ENCODE measurements at places on chromosomes 16 and 17.

DNA sequence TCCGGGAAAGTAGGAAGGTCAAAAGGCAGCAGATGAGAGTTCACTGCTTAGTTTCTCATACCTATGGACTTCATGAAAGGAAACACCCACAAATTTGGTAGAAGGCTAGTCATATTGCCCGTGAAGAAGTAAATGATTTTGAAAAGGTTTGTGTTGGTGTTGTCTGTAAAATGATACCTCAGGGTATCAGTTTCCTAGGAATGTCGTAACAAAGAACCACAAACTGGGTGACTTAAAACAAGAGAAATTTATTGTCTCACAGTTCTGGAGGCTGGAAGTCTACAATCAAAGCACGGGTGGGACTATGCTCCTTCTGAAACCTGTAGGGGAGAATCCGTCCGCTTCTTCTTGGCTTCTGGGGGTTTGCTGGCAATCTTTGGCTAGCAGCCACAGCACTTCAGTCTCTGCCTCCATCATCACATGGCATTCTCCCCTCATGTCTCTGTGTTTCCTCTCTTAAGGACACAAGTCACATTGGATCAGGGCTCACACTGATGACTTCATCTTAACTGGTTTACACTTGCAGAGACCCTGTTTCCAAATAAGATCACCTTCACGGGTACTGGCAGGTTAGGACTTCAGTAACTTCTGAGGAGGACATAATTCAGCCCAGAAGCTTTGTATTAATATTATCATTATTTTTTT, 2.0 kb upstream of the NAE1 start:
- DNase-seq: no peak

DNA sequence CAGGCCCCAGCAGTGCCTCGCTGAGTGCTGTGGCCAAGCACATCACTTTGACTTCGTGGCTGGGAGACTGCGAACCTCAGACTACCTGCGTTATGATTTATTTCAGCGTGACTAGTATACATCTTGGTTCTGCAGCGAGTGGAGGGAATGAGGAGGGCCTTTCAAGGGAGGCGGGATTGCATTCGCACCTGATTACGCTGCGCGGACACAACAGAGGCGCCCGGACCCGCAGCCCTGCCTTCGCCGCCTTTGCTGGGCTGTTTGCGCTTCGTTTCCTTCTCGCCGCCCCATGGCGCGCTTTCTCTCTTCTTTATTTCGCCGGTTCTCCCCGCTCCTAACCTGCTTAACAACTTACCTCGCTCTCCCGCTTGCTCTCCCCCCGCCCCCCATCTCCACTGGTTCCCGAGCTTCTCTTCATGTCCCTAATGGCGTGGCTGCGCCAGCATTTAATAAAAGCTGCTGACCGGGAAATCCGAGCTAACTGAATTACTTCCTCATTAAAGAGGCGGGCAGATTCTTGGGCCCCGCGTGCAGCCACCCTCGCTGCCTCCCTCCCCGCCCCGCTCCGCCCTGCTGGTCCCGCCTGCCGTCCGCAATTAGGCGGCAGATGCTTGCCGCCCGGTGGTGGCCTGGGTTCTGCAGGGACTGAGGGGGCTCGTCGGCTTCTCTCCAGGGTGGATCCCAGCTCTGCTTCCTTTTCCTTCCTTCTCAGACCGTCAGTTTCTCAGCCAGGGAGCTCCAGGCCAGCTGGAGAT, 257.6 kb upstream of the SDK2 start:
- no peak for DNase-seq

DNA sequence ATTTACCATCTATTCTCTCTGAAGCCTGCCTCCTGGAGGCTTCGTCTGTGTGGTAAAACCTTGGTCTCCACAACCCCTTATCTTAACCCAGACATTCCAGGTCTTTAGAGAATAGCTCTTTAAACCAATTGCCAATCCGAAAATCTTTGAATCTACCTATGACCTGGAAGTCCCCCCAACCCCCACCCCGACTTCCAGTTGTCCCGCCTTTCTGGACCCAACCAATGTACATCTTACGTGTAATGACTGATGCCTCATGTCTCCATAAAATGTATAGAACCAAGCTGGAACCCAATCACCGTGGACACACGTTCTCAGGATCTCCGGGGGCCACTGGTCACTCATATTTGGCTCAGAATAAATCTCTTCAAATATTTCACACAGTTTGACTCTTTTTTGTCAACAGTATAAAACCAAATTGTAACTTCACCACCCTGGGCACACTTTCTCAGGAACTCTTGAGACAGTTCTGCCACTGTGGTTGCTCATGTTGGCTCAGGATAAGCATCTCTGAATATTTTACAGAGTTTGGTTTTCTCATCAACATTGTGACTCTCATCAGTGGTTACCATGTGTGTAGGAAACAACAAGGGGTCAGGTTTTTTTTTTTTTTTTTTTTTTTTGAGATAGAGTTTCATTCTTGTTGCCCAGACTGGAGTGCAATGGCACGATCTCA, 18.1 kb upstream of the DNAH17 start:
- DNase-seq: no peak

DNA sequence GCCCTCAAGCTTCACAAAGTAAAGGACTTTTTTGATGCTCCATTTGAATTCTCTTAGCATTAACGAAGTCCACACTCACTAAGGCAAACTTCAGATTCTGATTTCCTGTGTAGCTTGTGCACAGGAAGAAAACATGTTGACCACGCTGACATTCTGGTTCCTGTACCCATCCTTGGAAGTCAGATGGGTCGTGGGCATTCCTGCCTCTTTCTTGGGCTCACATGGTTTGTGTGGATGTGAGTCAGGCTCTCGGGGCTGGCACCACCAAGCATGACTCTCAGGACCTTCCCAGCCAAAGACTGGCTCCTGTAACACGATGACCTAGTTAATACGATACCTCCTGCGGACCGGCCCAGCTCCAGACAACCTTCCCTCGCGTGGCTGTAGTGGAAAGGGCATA, 32.8 kb downstream of the ARSG start:
- DNase-seq: no peak

GRCh38 chr16:11157143-11157542, 98.9 kb downstream of the SOCS1 start:
- DNase-seq: no peak

DNA sequence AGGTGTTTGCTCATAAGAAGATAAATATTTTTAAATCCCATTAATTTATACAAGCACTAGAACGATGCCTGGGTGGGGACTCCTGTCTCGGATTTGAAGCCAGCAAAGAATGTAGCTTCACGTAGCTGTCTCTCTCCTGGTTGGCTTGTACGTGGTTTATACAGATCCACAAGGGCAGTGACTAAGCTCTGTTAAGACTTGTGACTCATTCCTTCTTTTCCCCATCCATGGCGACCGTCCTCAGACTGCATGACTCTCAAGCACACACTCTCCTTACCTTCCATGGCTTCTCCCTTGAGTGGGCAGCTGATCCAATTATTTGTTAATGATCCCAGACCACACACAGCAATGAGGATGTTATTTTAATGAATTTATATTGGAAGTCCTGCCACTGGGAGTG, 679.7 kb upstream of the SOX9 start:
- DNase-seq: peak; percentile 13

DNA sequence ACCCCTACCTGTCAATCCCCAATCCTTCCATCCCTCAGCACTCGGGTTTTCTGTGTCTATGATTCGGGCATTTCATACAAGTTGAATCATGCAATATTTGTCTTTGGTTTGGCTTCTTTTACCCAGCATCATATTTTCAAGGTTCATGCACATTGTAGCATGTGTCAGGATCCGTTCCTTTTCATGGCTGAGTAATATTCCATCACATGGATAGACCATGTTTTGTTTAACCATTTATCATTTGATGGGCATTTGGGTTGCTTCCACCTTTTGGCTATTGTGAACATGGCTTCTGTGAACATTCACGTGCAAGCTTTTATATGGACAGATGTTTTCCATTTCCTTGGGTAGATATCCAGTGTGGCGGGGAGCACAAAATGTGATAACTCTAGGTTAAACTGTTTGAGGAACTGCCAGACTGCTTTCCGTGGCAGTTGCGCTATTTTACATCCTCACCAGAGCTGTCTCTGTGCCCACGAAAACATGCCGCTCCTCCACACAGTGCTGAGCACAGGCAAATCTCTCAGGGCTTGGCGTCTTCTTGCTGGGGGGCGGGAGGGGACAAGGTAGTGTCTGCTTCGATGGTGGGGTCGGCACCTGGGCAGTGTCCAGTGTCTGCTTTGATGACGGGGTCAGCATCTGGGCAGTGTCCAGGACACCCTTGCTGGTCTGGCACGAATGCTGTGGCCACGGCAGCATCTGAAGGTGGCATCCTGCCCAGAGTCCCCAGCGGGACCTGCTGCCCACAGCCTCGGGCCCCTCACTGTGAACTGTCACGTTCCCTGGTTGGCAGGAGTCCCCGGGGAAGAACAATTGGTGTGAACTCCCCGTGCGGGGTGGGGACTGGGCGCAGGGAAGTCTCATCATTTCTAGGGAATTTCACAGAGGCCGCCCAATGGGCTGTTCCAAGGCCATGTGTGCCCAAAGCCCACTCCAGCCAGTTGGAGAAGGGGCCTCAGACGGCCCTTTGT, 32.4 kb upstream of the JPH3 start:
- DNase-seq: no peak

GRCh38 chr17:43701318-43701743, 39.6 kb upstream of the MEOX1 start:
- no peak for DNase-seq

- peak; percentile 44 for DNase-seq
Measured at GRCh38 chr17:65064452-65065019, 8.0 kb upstream of the GNA13 start.

- no peak for DNase-seq
Measured at GRCh38 chr17:49021095-49021767, 24.0 kb downstream of the IGF2BP1 start.

DNA sequence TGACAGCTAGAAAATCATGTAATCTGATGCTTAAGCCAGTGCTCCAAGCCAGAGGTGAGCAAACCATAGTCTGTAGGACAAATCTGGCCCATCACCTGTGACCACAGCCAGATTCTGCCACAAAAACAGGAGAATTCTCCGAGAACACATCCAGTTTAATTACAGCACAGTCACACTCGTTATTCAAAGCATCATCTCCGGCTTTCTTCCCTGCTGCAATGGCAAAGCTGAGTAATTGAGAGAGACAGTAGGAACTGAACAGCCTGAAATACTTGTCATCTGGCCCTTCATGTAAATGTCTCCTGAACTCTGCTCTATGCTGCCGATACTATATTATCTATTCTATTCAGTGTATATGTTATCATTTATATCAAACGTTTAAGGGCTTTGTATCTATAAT, 121.4 kb upstream of the FOXF1 start:
- no peak for DNase-seq

Data from WERI-Rb-1 (cell line).